ENCODE measurements at places on chromosomes 7 and 10. TPM values are rescaled to one million over a fixed set of nuclear protein-coding genes. Genes with fewer than 3 reads are reported as not detected.

Gene PKD2L1
- not detected for total RNA-seq

GRCh38 chr10:109914966-109915365, 8.3 kb downstream of the XPNPEP1 start:
- no peak for DNase-seq

GRCh38 chr10:18976696-18977251, 71.8 kb upstream of the MALRD1 start:
- no peak for DNase-seq

Gene CPVL
- total RNA-seq, result 13.1 TPM

Gene MEOX2
- total RNA-seq, result 3.6 TPM

DNA sequence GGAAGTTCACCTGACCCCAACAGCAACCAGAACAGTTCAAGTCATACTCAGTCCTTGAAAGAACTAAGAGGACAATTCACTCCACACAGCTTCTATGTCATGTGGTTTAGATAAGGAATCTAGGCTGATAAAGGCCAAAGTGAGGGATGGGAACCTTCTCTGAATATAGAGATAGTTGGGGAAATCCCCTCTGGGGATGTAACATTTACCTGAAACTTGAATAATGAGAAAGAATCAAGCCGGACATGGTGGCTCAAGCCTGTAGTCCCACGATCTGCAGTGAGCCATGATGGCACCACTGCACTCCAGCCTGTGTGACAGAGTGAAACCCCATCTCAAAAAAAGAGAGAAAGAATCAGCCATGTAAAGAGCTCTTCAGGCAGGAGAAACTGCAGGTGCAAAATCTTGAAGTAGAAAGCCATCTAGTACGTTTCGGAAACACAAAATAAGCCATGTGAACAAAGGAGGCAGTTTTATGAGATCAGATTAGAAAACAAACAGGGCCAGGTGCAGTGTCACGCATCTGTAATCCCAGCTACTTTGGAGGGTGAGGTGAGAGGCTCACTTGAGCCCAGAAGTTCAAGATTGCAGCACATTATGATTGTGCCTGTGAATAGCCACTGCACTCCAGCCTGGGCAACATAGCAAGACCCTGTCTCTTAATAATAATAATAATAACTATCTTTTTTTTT, 4.5 kb upstream of the DNMBP start:
- no peak for DNase-seq

DNA sequence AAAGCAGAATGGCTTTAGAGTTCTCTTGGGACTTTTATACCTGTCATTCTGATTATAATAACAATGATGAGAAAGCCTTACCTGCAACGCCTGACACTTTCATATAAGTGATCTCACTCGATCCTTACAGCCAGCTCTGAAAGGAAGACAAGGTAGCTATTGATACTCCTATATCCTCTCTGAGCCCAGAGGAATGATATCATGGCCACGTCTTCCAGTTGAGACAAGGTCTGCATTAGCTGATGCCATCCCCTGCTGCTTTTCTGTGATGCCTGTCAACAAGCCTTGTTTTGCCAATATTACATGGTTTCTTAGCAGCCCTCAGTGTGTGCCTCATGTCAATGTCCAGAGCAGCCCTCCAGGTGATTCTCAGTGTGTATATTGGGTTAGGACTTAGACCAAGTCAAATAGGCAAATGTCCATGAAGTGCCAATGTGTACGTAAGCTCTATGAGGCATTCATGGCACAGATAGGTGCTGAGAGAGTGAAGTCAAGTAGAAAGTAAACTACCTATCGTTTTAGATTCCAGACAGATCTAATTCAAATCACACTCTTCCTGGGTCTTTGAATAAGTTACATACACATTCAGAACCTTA, 405.9 kb downstream of the ADRA2A start:
- DNase-seq, result peak; percentile 78

GRCh38 chr7:158388072-158388471, 199.6 kb downstream of the PTPRN2 start:
- no peak for DNase-seq

Gene BAIAP2L1
- 1.5 TPM for total RNA-seq

GRCh38 chr10:7102557-7103349, 308.1 kb downstream of the SFMBT2 start:
- no peak for DNase-seq

Gene EPHB4
- total RNA-seq, result 92.4 TPM

Gene AP4M1
- total RNA-seq, result 29.7 TPM

DNA sequence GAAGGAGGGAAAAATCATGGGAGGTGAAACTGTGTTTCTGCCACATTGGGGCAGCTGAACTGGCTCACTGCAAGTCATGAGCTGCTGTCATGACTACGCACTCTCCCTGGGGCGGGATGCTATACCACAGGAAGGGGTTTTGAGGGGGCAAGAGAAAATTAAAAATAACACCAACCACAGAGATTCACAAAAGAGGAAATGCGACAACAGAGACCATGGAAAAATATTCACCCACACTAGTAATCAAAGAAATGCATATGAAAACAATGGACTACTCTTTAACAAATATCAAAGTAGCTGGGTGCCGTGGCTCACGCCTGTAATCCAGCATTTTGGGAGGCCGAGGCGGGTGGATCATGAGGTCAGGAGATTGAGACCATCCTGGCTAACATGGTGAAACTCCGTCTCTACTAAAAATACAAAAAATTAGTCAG, 65.2 kb upstream of the TM9SF3 start:
- DNase-seq, result no peak

- no peak for DNase-seq
Measured at GRCh38 chr10:107442035-107442505, 277.6 kb upstream of the SORCS1 start.

Gene FAM237B
- not detected for total RNA-seq

DNA sequence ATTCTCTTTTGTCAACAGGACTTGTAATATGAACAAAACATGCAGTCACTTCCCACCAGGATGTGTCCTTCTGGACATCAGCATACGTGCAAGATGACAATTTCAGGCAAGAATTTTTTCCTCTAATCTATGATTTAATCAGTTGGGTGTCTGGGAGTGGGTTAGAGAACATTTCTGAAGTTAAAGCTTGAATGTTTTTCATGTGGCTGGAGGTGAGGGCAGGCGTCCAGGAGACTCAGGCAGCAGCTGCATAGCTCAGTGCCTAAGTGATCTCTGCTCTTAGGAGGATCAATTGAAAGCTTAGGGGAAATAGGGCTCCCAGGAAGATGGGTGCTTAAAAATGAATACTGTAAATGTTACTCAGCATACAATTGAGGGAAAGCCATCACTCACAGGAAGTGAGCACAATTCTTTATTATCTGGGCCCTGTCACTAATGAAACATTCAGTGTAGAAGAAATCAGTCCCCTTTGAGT, 457.6 kb upstream of the KLF6 start:
- no peak for DNase-seq

DNA sequence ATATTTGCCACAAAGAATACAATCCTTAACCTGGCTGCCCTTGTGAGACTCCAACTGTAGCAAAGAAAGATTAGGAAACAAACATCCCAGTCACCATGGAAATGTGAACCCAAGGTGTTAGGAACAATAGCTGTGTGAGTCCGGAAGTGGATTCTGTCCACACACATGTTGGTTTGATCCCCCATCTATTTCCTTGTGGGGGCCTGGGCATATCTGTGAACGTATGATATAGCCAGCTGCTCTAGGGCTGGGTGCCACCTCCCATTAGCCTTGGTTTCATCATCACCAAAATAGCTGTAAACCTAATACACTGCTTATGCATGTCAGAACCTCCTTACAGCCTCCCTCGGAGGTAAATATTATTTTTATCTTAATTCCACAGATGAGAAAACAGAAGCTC, 26.4 kb downstream of the GRK5 start:
- DNase-seq, result no peak

DNA sequence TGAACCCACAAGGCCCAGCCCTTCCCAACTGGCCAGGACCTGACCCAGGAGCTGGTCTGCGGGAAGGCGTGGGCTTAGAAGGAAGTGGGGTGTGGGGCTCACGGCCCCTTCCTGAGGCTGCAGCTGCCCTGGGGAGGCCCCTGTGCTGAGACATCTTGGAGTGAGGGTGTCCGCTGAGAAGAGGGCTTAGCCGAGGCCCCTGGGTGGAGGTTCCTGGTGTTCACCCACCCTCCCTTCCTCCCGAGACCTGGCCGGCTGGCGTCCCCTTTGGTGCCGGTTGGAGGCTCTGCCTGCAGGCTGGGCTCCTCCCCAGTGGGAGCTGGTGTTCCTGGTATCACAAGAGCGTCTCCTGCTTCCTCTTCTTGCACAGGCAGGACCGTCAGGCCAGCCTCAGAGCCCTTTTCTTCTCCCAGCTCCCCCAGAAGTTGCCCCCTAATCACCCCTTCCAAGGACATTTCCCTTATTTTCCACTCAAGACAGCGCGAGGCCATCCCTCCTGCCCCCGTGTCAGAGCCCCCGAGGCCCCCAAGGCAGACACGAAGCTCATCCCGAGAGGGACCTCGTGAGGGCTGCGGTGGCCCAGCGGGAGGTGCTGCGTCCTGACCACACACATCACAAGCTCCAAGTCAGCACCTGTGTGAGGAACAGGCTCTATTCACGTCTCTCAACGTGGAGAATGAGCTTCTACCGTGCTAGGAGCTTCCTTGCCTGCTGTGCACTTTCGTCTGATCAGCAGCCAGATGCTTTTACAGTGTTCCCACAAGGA, 25.1 kb upstream of the FAM20C start:
- DNase-seq, result no peak

DNA sequence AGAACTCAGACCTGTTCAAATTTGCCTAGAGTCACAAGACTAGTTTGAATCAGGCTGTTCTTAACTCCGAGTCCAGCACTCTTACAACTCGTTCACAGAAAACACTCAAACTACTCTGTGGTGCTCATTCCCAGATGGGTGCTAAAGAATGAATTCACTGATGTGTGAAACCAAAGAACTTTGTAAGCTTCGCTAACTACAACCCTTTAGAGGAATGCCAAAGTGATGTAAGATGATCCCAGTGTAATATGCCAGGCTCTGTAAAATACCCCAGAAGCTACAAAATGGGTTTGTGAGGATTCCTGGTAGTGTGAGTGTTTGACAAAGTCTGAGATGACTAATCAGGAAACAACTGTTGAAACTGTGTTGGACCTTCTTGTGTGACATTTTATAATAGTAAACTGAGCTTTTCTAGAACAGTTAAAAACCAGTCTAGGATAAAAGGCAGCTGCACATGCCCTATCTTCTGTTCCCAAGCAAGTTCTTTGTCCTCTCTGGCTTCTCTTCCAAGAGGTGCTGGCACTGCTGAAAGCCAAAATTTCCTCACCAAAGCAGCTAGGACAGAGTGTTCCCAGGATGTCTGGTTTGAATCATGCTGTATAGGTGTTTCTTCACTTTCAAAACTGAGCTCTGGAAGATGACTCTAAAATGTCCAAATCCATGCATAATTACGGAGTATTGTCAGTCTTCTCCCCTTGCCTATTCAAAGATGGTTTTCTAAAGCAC, 527.6 kb downstream of the SORCS1 start:
- DNase-seq, result no peak

DNA sequence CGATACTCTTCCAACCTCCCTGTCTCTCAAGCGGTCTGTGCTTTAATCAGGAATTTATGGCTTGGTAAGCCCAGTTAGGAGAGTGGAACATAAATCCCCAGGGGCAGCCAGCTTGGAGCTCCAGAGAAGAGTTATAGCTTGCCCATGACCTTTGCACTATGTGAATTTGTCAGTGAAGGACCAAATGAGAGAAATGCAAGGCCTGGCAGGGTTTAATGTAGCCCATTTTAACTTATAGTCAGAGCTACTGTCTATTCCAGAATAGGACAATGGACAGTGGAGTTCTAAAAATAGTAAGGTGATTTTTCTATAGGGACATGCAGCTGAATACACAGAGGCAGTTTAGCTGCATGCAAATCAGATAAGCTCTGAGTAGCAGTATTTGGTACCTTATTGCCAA, 142.6 kb upstream of the CAV2 start:
- no peak for DNase-seq

GRCh38 chr10:6729861-6730344, 149.8 kb upstream of the PRKCQ start:
- no peak for DNase-seq

- no peak for DNase-seq
Measured at GRCh38 chr7:44574287-44574872, 672 bp upstream of the DDX56 start.

DNA sequence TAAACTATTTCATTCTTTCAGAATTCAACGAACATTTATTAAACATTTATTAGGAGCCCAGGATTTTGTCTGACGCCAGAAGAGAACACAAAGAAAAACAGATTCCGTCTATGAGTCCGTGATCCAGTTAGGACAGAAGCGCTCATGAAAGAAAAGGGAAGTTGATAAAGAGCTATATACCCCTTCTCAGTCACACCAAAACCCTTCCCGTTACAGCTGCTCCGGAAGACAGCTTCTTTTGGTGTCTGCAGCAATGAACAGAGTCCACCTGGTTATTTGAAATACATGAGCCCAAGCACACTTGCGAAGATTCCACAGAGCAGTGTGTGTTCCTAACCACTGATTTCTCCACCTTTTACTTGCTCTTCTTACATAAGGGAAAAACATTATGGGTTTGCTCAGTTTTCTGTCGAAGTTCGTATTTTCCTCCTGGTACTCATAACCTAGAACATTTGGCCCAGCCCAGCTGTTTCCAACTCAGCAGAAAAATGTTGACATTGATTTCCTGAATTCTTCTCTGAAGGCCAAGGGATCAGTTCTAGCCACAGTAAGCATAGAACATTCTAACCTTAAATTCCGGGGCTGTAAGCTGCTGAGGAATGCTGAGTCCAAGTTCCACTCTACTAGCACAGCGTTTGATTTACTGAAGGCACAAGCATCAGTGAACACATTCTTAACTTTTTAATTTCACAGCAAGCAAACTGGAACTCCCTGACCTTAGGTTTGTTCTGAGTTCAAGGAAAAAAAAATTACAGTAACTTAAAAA, 206.5 kb downstream of the SORCS1 start:
- no peak for DNase-seq

DNA sequence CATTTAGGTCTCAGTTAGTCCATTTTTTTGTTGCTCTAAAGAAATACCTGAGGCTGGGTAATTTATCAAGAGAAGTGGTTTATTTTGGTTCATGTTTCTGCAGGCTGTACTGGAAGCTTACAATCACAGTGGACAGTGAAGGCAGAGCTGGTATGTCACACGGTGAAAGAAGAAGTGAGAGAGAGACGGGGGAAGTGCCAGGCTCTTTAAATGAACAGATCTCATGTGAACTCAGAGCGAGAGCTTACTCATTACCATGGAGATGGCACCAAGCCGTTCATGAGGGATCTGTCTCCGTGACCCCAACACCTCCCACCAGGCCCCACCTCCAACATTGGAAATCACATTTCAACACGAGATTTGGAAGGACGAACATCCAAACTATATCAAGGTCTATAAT, 18.9 kb upstream of the PNLIPRP3 start:
- DNase-seq, result no peak

GRCh38 chr7:47652591-47652990, 70.7 kb upstream of the TNS3 start:
- DNase-seq, result no peak

- no peak for DNase-seq
Measured at GRCh38 chr7:12768948-12769347, 81.5 kb downstream of the ARL4A start.

Gene ACTR3C
- 4.3 TPM for total RNA-seq

Gene CDHR3
- total RNA-seq, result 31.5 TPM

DNA sequence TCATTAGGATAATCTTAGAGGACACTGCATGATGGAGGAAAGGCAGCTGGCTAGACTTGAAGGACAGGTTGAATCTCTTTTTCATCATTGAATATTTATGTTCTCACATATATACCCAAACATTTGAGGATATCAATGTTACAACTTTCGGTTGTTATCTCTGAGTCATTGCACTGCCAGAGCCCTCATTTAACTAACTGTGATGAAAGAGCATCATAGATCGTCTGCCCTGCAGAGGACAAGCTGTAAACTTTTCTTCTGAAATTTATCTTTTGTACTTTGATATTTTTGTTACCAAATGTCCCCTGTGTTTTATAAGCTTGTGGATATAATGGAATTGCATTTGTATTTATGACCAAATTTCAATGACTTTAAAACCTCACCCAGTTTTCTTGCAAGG, 298.7 kb downstream of the PHF14 start:
- no peak for DNase-seq
